ENCODE measurements at places on chromosomes 7 and 10. TPM values are rescaled to one million over a fixed set of nuclear protein-coding genes. Genes with fewer than 3 reads are reported as not detected.

- DNase-seq: no peak
Measured at GRCh38 chr10:78081292-78081691, 47.6 kb downstream of the RPS24 start.

SLC18A2 gene
- 0.15 TPM for total RNA-seq

- no peak for DNase-seq
Measured at GRCh38 chr10:14873090-14873760, 5.4 kb upstream of the SUV39H2 start.

DNA sequence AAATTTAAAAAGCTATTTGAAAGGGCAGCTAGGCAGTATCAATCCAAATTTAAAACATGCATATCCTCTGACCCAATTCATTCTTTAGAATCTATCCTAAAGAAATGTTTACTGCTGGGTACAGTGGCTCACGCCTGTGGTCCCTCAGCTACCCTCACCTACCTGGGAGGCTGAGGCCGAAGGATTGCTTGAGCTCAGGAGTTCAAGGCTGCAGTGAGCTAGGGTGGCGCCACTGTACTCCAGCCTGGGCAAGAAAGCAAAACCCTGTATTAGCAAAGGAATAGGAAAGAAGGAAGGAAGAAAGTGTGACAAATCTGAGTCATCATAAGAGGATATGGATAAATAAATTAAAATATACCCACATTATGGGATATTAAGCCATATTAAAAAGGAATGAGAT is 36.3 kb downstream of the C7orf33 start:
- no peak for DNase-seq

- no peak for DNase-seq
Measured at GRCh38 chr10:71031603-71032002, 143.2 kb upstream of the PCBD1 start.

SLC13A1 gene
- 0.13 TPM for total RNA-seq

- DNase-seq: no peak
Measured at GRCh38 chr7:26868841-26869495, 4.6 kb upstream of the SKAP2 start.

GRCh38 chr7:46695051-46695708 is 774.1 kb upstream of the IGFBP3 start:
- DNase-seq: peak; percentile 77

DNA sequence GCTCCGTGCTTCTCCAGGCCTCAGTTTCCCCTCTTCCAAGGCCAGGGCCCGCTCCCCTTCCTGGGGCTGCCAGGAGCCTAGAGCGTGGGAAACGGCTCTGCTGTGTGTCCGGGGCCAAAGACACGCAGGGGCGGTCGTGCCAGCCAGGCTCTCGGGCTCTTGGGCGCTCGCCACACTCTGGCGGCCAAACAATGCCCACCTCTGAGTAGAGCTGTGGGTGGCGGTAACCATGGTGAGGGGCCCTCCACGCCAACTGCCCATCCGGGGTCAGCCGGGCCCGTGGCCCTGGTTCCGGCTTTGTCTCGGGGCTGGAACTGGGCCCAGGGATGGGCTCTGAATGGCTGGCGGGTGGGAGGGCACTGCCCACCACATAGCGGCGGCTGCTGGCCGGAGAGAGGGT is 16.0 kb downstream of the GRIFIN start:
- no peak for DNase-seq

DNA sequence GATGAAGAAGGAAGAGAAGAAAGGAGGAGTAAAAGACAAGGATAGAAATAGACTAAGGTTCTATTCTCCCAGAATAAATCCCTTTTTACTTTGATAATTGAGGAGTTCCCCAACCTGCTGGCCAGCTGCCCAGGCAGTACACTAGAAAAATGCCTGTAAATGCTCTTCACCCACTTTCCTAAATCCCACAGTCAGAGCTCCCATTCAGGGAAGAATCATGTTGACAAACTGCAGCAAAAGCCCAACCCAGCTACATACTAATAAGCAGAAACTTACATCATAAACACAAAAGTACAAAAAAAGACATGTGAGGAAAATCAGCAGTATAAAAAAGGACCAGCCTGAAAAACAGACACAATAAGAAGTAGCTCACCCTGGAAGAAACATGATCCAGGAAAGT is 15.8 kb upstream of the KDM7A start:
- DNase-seq: no peak

DNA sequence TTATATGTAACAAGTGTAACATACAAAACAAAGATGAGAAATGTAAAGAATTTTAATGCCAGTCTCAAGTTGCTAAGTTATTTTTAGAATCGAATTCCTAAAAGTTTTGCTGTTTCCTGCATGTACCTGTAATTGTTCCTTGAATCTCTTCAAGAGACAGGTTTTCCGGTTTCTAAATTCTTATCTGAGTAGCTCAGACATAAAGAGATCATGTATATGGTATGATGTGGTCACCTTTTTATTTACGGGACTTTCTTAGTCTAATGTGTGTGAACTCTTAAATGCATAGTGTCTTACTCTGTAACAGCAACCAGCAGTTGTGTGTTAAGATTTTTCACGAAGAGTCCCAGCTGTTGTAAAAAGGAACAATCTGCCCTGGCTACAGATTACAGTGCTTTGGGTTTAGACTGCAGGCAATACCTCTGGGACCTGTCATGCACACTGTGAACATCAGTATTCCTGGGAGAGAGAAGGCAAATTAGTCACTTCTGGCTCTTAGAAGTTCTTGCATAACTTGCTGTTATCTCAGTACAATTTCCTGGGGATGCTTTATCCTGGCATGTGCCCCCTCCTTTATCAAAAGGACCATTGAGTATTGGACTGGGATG is 263.4 kb downstream of the BICC1 start:
- no peak for DNase-seq

GRCh38 chr7:20365486-20365885 is 34.8 kb downstream of the ITGB8 start:
- DNase-seq: no peak

DNA sequence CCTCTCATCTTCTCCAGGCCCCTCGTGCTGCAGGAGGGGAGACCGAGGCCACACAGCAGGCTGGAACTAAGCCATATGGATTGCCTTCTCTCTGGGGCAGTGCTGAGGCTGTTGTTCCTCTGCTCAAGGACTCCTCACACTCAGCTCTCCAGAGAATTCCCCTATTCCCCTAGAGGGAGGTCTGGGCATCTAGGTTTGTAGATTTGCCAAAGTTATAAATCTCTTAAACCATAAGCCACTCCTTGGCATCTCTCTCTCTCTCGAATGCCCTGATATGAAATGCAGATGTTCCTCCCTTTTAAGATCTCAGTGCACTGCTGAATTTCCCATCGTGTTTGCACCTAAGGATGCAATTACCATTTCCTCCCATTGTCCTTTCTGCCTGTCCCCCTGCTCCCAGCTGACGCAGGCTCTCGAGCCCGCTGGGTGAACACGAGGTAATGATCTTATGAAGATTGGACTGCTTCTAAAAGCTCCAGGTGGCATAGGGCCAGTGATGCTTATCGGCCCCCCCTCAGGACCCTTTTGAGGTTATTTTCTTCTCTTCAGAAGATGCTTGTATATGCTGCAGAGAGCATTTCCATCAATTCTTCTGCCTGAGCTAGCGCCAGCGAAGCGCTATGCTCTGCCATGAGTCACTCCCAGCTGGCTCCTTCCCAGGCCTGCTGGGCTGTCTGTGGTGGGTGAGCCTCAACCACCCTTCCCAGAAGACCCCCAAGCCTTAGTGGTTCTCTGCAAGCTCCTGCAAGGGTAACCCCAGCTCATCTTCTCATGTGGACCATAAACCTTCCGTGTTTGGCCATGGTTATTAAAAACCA is 41.6 kb upstream of the AQP1 start:
- DNase-seq: no peak

DNA sequence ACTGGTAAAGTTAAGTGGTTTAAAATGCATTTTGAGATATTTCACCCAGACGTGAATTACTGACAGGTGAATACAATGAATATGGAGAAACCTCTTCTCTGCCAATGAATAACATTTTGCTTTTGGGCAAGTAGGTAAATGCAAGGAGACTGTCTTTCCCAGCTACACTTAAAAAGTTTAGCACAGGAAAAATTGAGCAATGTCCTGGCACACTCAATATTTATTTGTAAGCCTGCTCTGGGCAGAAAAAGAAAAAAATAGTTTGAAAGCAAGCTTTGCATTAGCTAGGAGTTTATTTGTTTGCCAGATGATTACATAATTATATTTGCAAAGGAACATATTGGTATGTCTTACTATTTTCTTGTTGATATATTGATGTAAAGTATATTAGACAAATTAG is 624.2 kb downstream of the ACTR3B start:
- no peak for DNase-seq

POLR2J2 gene
- total RNA-seq: 3.7 TPM

SLC18A3 gene
- not detected for total RNA-seq

ST8SIA6 gene
- 1.8 TPM for total RNA-seq

HYAL4 gene
- total RNA-seq: not detected

DNA sequence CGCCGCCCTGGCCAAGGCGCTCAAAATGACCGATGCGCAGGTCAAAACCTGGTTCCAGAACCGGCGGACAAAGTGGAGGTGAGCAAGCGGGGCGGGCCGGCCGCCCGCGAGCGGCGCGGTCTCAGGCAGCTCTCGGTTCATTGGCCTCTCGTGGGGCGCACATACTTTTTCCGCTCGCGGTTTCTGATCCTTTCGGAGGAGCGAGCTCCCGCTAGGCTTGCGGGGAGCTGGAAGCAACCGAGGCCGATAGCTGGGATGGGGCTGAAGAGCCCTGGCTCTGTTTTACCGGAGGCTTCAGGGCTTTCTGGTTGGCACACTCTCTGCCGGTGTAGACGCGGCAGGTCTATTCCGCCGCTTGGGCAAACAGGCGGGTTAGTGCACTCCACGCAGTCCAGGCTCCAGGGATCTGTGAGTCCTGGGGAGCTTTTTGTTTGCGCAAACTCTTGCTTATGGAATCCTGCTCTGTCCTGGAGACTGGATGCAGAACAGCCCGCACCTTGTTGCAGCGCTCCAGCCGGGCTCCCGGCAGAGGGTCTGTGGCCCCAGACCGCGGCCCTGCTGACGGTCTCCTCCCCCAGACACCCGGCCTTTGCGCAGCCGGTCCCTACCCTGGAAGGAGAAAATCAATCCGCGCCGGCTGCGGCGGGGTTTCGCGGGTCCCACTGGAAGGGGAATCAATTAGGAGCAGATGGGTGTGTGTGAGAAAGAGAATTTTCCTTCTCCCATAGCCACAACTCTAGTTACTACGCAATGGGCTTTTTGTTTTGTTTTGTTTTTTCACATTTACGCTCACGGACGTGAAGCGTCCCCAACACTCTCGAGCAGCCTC is 3.4 kb downstream of the TLX1 start:
- DNase-seq: no peak

- DNase-seq: peak; percentile 64
Measured at GRCh38 chr10:52212062-52212461, 102.0 kb upstream of the DKK1 start.

ZKSCAN1 gene
- 99.9 TPM for total RNA-seq

HOXA5 gene
- total RNA-seq: 0.50 TPM

DNA sequence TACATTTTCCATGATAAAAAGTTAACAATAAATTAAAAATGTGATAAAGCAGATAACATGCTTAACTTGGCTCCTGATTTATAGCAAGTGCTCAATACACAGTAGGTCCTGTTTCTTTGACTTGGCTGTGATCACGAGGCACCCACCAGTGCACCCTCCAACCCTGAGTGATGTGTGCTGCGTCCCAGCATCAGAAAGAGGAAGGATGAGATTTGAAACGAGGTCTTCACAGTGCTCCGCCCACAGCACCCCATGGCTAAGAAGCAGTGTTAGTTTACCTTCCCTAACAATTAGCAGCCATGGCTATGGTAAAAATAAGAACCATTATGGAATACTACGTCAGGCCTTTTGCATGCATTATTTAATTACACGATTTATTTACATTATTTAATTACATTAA is 292.0 kb upstream of the ZMIZ1 start:
- no peak for DNase-seq

GRCh38 chr7:117750612-117751563 is 122.4 kb downstream of the CTTNBP2 start:
- no peak for DNase-seq

DNA sequence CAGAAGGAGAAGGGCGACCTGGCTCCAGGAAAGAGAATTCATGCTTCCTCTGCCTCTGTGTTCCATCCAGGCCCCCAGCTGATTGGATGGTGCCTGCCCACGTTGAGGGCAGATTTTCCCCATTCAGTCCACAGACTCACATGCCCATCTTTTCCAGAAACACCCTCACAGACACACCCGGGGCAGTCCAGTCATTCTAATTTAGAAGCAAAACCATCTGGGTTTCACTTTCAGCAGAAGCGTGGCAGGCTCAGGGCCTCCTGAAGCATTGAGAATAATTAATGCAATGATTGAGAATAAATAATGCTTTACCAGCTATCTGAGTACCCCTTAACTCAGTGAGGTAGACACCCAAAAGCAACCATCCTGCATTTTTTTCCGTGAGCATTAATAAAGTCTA is 30.2 kb upstream of the CREB5 start:
- DNase-seq: no peak

- DNase-seq: peak; percentile 76
Measured at GRCh38 chr7:155380221-155380861, 77.6 kb upstream of the EN2 start.

DNA sequence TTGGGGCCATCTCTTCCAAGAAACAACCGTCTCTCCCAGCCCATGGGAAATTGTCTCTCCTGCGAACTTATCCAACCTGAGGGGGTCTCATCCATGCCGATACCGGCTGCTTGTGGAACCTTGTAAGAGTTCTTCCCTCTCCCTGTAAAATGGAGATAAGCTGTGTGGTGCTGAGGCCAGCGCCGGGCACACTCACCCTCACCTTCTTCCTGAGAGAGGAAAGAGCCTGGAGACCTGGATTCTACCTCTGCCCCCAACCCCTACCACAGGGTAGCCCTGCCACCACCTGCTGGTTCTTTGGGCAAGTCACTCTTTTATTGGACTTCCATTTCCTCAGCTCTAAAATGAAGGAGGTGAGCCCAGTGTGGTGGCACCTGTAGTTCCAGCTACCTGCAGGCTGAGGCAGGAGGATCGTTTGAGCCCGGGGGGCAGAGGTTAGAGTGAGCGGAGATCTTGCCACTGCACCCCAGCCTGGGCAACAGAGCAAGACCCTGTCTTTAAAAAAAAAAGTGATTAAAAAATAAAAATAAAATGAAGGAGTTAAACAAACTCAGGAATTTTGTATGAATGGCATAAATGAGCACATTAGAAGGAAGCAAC is 38.4 kb upstream of the PSAP start:
- no peak for DNase-seq

PDE6C gene
- total RNA-seq: not detected

- DNase-seq: no peak
Measured at GRCh38 chr10:77328272-77328816, 309.3 kb downstream of the KCNMA1 start.

- DNase-seq: no peak
Measured at GRCh38 chr10:88538048-88538447, 45.1 kb downstream of the RNLS start.

GRCh38 chr10:69033256-69033655 is 44.7 kb downstream of the KIFBP start:
- no peak for DNase-seq

- peak; percentile 84 for DNase-seq
Measured at GRCh38 chr10:92891885-92892690, 43.8 kb downstream of the EXOC6 start.
